ENCODE measurements at places on chromosomes 3 and 15.
A peak's percentile ranks its signal among the peaks of the same experiment; 100 is the strongest.

DNA sequence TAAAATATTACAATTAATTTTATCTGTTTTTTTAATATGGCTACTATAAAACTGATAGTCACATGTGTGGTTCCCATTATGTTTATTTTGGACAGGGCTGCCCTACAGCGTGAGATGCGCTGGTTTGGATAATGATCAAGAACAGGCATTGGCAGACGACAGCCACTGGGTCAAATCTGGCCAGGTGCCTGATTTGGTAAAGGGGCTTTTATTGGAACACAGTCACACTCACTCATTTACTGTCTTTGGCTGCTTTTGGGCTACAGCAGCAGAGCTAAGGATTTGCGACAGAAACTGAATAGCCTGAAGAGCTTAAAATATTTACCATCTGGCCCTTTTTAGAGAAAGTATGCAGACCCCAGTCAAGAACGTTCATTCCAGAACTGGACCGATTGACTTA lies 724.2 kb upstream of the CFAP20DC start:
- no peak for DNase-seq

- no peak for DNase-seq
Measured at GRCh38 chr15:57079931-57080620, 161.6 kb downstream of the TCF12 start.

DNA sequence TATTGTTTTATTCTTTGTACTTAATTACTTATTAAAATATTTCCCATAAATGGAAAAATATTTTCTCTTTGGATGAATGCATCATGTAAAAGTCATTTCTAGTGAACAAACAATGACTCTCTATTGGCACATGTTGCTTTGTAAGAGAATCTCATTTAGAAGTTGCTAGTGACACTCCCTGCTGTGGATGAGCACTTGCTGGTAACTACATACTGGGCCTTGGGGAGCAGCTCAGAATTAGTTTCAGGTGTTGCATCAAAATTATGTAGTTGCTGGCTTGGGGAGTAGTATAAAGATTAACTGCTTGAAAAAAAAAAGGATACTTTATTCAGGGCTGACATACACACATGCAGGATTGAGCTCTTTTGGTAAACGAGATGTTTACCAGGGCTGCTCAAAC lies 80.3 kb upstream of the KCNAB1 start:
- DNase-seq, result no peak

GRCh38 chr3:71707595-71707994 lies 17.6 kb downstream of the EIF4E3 start:
- DNase-seq, result peak; percentile 56

DNA sequence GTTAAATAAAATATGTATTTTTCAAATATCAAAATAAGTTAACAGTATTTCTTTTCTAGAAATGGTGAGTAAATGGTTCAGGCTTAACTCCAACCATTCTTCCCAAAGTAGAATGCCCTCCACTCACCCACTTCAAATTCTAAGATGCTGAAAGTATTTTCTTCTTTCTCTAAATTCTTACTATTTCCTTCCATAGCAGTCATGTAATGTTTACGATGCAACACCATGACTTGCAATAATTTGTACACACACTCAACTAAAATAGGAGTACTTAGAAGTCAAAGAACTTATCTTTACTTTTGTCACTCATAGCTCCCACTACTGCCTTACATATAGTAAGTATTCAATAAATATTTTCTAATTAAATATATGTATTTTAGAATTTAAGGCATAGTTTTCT lies 65.0 kb downstream of the AQR start:
- no peak for DNase-seq

- DNase-seq, result peak; percentile 10
Measured at GRCh38 chr15:90716317-90716975, 700 bp upstream of the BLM start.

DNA sequence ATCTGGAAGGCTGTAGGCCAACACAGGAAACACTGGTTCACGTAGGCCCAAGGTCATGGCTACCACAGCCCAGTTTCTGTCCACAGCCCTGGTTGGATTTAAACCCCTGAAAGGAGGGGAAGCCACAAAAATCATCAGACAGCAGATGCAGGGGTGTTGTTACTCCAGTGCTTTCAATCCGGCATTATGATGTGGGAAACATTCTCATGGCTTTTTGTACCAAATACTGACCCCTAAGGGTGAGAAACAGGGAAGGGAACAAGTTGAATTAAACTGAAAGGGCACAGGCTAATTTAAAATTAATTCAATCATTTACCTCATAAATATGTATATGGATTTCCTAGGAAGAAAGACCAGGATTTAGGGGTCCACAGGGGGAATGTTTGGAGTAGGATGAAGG lies 375.6 kb downstream of the CTNNB1 start:
- no peak for DNase-seq

DNA sequence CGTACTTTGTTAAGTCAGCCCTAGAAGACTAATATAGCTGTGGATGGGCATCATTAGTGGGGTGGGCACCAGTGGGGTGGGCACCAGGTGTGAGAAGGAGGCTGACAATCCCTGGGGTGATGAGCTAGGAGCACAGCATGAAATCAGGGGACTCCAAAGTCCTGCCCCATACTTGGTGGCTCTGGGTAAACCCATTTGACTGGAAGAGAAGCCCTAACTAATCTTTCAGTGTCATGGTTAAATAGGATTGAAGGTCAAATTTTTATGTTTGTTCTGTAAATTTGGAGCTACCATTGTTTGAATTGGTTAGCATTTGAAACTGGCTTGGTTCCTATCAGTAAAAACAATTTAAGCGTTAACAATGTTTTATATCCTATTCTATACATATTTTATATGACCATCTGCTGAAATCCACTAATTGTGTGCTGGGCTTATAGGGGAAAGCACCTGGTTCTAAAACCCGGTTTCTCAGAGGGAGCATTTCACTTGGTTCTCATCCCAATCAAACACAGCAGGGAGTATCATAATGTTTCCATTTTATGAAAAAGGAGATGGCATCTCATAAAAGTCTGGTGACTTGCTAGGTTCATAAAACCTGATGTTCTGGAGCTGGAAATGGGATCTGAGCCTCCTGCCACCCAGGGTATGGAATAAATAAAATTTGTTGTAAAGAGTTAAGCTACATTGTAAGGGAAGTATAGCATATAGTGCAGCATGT lies 87.7 kb upstream of the HACD2 start:
- DNase-seq, result no peak

- no peak for DNase-seq
Measured at GRCh38 chr15:69325456-69325971, 26.8 kb downstream of the PAQR5 start.

- peak; percentile 36 for DNase-seq
Measured at GRCh38 chr3:104596551-104596950, 770.2 kb upstream of the ALCAM start.

DNA sequence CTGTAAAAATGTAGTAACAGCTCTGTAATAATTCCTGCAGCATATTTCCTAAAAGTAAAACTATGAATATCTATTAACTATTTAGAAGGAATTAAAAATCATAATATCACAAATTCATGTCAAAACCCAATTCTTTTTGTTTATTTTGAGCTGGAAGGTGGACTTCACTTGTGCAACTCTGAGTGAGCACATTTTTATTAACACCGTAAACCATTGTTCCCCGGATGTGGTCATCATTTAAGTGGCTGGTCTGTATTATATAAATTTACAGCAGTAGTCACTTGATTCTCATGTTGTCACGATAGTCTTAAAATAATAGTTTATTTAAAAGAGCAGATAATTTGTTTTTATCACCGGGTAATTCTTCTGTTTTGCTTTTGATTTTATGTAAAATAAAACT lies 43.0 kb upstream of the UTS2B start:
- no peak for DNase-seq

- no peak for DNase-seq
Measured at GRCh38 chr3:67292356-67293121, 294.4 kb downstream of the KBTBD8 start.

- DNase-seq, result peak; percentile 25
Measured at GRCh38 chr3:111012388-111013248, 59.0 kb upstream of the NECTIN3 start.

DNA sequence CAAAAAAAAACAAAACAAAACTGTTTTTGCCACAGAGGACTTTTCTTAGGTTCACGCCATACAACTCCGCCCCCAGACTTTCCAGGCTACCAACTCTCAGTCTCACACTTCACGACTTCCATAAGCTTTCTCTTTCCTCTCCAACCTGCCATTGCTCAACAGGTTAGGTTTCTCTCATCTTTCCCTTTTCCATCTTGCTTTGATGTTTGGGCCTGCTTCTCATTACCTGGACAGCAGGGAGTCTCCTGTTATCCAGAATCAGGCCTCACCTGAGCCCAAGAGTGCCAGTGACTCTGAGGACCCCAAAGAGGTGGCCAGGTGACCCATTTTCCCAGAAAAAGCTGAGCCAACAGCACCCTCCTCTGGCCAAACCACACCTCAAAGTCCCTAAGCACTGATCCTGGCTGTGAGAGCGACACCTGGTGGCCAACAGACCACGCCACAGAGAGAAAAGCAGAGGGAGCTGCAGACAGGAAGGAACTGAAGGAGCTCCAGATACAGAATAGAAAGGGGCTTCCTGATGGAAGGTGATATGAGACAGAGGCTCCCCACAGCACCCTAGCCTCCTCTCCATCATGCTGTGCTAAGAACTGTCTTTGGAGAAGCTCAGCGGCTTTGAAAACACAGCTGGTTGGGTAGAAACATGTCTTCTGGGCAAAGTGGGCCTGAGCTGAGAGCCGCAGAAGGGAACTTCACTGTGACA lies 4.0 kb downstream of the CCDC51 start:
- peak; percentile 94 for DNase-seq

GRCh38 chr3:22269831-22270230 lies 518.8 kb upstream of the ZNF385D start:
- no peak for DNase-seq

- DNase-seq, result no peak
Measured at GRCh38 chr15:49656734-49657133, 35.9 kb downstream of the DTWD1 start.

DNA sequence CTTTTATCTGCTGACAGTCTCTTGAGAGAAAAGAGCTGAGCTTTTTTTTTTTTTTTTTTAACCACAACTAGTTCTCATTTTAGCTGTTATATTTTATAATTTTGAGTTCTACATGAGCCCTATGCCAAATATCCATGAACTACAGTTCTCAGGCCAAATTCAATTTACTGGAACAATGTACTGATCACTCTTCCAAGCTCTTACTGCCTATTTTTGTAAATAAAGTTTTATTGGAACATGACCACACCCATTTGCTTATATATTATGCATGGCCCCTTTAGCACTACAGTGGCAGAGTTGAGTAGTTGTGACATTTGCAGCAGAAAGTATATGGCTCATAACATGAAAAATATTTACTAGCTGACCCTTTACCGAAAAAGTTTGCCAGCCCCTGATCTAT lies 129.2 kb upstream of the SKOR1 start:
- no peak for DNase-seq

- no peak for DNase-seq
Measured at GRCh38 chr3:64505419-64505818, 182.4 kb downstream of the ADAMTS9 start.

GRCh38 chr3:14273901-14274611 lies 95.4 kb downstream of the LSM3 start:
- DNase-seq, result no peak

DNA sequence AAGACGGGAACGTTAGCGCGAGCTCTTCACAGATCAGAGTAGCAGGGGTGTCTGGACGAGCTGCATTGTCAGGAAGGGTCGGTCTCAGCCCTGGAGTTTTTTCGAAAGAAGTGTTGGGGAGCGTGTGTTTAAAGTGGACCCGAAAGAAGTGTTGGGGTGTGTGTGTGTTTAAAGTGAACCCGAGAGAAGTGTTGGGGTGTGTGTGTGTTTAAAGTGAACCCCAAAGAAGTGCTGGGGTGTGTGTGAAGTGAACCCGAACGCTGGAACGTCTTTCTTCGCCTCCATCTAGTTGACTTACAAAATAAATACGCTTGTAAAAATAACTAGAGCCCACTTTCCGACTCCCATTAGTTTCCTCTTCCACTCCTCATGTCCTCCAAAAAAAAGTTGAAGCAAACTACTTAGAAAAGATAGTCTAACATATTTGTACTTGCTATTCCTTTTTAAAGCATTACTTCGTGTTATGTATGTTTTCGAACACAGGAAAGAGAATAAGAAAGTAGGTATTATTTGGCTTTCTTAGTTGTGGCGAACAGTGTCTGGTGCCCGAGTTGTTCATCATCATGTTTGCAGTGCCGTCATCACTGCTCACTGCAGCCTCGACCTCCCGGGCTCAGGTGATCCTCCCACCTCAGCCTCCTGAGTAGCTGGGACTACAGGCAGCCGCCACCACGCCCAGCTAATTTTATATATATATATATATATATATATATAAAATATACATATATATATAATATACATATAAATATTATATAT lies 1.0 kb downstream of the LRCH3 start:
- peak; percentile 45 for DNase-seq

DNA sequence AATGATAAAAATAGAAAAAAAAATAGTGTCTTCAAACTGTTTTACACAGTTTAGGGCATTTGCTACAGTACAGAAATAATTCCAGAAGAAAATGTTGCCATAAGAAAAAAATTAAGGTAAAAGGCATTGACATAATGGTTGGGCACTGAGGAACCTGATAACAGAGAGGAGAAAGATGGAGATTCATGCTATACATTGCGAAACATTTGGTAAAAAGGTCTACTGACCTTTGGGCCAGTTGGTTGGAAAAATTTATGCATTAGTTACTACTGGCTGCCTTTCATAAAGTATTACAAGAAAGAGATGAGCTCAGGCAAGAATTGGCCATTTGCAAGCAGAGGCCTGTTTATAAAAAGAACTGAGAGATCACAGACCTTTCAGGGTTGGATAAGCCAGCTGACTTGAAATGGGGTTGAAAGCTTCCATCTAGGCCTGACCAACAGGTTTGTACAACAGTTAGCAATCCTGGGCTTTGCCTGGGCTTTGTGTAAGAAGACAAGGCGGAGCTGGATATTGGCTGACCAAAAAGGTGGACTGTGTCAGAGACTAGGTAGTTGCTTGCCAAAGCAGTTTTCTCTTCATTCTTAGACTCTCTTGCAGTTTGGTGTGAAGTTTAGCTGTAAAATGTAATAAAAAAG lies 166.6 kb upstream of the MCTP2 start:
- no peak for DNase-seq

- no peak for DNase-seq
Measured at GRCh38 chr15:48798319-48798718, 12.6 kb downstream of the CEP152 start.

- peak; percentile 52 for DNase-seq
Measured at GRCh38 chr3:132730891-132731580, 8.8 kb upstream of the NPHP3 start.

DNA sequence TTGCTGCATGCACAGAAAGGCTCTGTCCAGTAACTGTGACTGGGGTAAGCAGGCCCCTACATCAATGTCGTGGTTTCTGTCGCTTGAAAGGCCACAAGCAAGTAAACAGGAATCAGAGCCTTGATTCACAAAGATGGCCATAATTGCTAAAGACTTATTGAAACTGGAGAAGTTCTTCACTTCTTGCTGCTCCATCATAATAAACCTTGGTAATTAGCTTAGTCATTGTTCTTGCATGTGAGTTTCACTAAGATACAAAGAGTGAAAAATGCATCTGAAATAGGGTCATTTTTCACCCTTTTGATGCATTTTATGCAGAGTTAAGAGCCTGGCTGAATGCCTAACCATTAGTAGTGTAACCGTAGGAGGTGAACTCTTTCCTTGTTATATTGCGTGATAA lies 3.2 kb downstream of the SEMA6D start:
- DNase-seq, result no peak

- no peak for DNase-seq
Measured at GRCh38 chr3:79202471-79203143, 565.2 kb downstream of the ROBO1 start.

GRCh38 chr3:57434041-57434440 lies 110.1 kb downstream of the DNAH12 start:
- DNase-seq, result peak; percentile 58

- no peak for DNase-seq
Measured at GRCh38 chr3:175749981-175750380, 890.8 kb downstream of the NAALADL2 start.

GRCh38 chr15:73608475-73608874 lies 24.7 kb downstream of the NPTN start:
- no peak for DNase-seq

All from small intestine (tissue), 16 donors.